ENCODE measurements at places on chromosomes 5 and 9. TPM values are rescaled to one million over a fixed set of nuclear protein-coding genes. Genes with fewer than 3 reads are reported as not detected.

DNA sequence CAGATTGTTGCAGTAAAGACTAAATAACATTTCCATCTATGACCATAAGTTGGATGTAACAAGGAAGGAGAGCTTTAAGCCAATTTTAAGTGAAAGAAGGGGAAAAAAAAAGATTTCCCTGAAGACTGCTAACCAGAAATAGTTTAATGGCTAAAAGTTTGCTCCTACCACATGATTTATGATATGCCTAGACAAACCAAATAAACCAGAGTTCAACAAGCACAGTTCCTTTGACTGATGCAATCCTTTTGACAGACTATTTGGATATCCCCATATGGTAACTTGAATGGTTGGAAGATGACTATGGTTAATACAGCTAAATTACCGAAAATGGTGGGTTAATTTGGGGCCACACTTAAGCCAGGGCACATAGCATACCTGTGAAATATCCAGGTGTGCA is 338.5 kb downstream of the CETN3 start:
- no peaks in the 10 kb centered on the region for H3K36me3 ChIP-seq
- no peaks in the 10 kb centered on the region for H3K4me1 ChIP-seq
- no peak overlapping the region for H3K27ac ChIP-seq
- no peaks in the 10 kb centered on the region for H3K27me3 ChIP-seq
- no peak for DNase-seq

- H3K36me3 ChIP-seq: no peaks in the 10 kb centered on the region
- no peak within 1 kb of the TSS for H3K4me3 ChIP-seq
- no peak within 1 kb of the TSS for H3K27ac ChIP-seq
- H3K4me1 ChIP-seq: no peaks in the 10 kb centered on the region
These were observed at the start of gene HAVCR2 for GRCh38 chr5:157108976-157109375. HAVCR2 (minus strand) TSS chr5:157109044; CDS start chr5:157108983, 61 bp downstream.

DNA sequence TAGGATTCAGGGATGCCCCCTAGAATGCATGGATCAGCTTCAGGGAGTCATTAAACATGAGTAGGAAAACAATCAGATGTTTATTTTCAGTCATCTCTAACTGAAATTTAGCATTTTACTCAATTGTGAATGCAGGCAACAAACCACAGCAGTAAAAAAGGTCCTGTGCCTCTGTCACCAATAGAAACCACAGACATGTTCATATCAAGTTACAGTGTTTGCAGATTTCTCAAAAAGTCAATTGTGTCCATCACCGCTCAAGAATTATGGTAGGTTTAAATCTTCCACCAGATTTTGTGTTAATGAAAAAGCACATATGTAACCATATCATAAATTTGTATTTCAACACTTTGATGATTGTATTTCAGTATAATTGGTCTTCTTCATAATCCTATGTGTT is 68.4 kb upstream of the SLC1A1 start:
- no peak overlapping the region for H3K4me3 ChIP-seq
- H3K27ac ChIP-seq: no peak overlapping the region
- no peak for DNase-seq
- no peaks in the 10 kb centered on the region for H3K4me1 ChIP-seq

GRCh38 chr9:134406366-134407120 is 80.3 kb downstream of the RXRA start:
- peaks cover 2% of the 10 kb centered on the region for H3K4me1 ChIP-seq
- H3K36me3 ChIP-seq: no peaks in the 10 kb centered on the region
- H3K4me3 ChIP-seq: no peak overlapping the region
- DNase-seq: no peak

DNA sequence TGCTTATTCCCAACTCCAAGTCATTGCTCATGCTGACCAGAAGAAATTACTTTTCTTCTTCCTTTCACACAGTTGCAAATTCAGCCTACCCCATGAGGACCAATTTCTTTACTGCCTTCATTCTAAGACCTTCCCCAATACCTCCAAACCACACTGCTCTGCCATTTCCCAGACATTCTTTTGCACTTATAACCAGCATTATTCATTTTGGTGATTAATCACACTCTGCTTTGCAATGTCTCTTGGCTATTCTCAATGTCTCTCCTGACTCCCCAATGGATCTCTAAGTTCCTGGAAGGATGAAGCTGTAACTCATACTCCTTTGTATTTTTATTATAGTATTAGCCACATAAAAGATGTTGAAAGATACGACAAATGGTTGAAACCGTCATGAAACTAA is 105.7 kb upstream of the RANBP3L start:
- no peak overlapping the region for H3K27ac ChIP-seq
- no peak for DNase-seq
- no peak overlapping the region for H3K4me3 ChIP-seq
- no peaks in the 10 kb centered on the region for H3K4me1 ChIP-seq
- no peaks in the 10 kb centered on the region for H3K27me3 ChIP-seq

DNA sequence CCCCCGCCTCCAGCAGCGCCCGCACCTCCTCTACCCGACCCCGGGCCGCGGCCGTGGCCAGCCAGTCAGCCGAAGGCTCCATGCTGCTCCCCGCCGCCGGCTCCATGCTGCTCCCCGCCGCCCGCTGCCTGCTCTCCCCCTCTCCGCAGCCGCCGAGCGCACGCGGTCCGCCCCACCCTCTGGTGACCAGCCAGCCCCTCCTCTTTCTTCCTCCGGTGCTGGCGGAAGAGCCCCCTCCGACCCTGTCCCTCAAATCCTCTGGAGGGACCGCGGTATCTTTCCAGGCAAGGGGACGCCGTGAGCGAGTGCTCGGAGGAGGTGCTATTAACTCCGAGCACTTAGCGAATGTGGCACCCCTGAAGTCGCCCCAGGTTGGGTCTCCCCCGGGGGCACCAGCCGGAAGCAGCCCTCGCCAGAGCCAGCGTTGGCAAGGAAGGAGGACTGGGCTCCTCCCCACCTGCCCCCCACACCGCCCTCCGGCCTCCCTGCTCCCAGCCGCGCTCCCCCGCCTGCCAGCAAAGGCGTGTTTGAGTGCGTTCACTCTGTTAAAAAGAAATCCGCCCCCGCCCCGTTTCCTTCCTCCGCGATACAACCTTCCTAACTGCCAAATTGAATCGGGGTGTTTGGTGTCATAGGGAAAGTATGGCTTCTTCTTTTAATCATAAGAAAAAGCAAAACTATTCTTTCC is 19.3 kb downstream of the CDKN2A start:
- DNase-seq: peak; percentile 79
- H3K27ac ChIP-seq: no peak overlapping the region
- H3K4me3 ChIP-seq: peak overlapping the region; percentile 3
- no peaks in the 10 kb centered on the region for H3K27me3 ChIP-seq

- H3K4me3 ChIP-seq: no peak overlapping the region
- no peaks in the 10 kb centered on the region for H3K36me3 ChIP-seq
- H3K27me3 ChIP-seq: no peaks in the 10 kb centered on the region
- peaks cover 8% of the 10 kb centered on the region for H3K4me1 ChIP-seq
- DNase-seq: no peak
These were observed 396.1 kb downstream of the GADD45G start for GRCh38 chr9:90000925-90001324.

GRCh38 chr5:96605144-96605837 is 56.9 kb upstream of the CAST start:
- no peak overlapping the region for H3K27ac ChIP-seq
- DNase-seq: no peak
- H3K4me1 ChIP-seq: no peaks in the 10 kb centered on the region

DNA sequence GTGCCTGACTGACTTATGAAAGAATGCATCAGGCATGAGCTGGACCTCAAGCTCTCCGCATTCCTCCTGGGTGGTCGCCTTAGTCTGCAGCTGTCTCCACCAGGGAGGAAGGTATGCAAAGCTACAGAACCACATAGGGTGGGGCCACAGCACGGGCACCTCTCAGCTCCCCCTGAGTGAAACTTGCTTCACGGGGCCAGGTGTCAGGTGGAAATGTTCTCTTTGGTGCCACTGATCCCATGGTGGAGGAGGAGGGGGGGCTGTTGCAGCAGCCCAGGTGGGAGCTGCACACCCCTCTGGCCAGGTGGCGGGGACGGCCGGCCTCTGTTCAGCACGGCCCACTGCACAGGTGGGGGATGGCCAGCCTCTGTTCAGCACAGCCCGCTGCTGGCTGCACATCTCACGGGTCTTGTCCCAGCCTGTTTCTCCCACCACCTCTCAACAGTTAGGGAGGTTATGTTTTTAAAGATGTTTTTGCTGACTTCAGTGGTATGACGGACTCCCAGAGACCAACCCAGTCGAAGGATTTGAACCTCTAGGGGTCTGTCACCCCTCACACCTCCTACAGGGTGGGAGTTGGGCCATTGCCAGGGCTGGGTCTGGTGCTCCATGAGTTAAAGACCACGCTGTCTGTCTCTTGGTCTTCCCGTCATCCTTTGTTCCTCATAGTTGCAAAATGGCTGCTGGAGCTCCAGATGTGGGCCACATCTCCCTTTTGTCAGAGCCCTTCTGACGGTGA is 34.3 kb downstream of the MRPL36 start:
- H3K36me3 ChIP-seq: no peaks in the 10 kb centered on the region
- no peak overlapping the region for H3K27ac ChIP-seq
- H3K4me1 ChIP-seq: no peaks in the 10 kb centered on the region
- peak; percentile 35 for DNase-seq

DNA sequence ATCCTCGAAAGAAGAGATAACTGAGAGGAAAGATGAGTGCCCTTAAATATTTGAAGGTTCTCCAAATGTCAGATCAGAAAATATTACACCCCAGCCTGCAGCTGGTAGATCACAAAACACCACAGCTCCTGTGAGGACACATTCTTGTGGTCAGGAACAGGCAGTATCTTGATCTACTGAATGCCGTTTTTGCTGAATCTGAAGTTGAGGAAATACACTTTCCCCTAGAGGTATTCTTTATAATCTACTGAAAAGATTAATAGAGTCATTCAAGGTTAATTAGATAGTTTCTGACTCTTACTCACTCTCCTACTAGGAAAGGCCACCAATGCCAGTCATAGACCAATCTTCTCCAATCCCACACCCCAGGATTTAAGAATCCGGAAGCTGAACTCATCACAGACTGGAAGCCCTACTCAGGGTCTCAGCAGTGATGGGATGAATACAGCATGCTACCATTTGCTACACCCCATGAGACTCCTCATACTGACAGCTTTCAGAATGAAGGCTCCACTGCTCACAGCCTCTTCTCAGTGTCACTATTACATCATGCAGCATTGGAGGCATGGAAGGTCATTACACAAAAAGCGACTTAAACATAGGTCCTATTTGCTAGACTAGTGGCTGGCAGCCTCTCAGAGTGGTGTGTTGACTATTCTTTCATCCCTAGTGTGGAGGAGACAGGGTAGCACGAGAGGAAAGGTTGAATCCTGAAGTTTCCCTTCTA is 143.9 kb upstream of the SLC1A3 start:
- H3K4me3 ChIP-seq: no peak overlapping the region
- no peaks in the 10 kb centered on the region for H3K27me3 ChIP-seq
- H3K4me1 ChIP-seq: no peaks in the 10 kb centered on the region
- H3K36me3 ChIP-seq: no peaks in the 10 kb centered on the region
- no peak for DNase-seq
- no peak overlapping the region for H3K27ac ChIP-seq

DNA sequence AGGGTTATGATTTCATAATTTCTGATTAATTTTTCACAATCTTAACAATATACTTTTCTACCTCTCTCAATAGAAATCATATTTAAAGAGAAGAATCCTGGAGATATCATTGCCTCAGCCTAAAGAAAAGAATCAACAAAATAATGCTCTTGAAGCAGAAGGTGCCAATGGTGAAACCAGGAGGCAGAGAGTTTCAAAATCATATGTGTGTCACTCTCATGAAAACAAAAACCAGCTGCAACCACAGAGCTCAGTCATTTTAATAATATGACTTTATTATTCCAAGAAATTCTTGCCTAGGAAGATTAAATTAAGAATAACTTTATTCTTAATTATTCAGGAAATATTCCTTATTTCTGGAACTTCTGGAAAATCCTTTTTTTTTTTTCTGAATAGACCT is 266.8 kb upstream of the ACTBL2 start:
- no peaks in the 10 kb centered on the region for H3K36me3 ChIP-seq
- no peaks in the 10 kb centered on the region for H3K27me3 ChIP-seq
- H3K4me3 ChIP-seq: no peak overlapping the region
- H3K27ac ChIP-seq: no peak overlapping the region

GRCh38 chr9:11735391-11735790 is 957.8 kb upstream of the TYRP1 start:
- DNase-seq: no peak
- no peaks in the 10 kb centered on the region for H3K36me3 ChIP-seq
- H3K27me3 ChIP-seq: no peaks in the 10 kb centered on the region
- H3K4me3 ChIP-seq: no peak overlapping the region
- no peak overlapping the region for H3K27ac ChIP-seq
- no peaks in the 10 kb centered on the region for H3K4me1 ChIP-seq

The FBN2 gene
- 0.84 TPM for total RNA-seq

The NIM1K gene
- total RNA-seq: 0.58 TPM

The FOXD1 gene
- total RNA-seq: 15.2 TPM

The PPP2R2B gene
- 27.3 TPM for total RNA-seq
